ENCODE measurements at places on chromosomes 2 and 18.

DNA sequence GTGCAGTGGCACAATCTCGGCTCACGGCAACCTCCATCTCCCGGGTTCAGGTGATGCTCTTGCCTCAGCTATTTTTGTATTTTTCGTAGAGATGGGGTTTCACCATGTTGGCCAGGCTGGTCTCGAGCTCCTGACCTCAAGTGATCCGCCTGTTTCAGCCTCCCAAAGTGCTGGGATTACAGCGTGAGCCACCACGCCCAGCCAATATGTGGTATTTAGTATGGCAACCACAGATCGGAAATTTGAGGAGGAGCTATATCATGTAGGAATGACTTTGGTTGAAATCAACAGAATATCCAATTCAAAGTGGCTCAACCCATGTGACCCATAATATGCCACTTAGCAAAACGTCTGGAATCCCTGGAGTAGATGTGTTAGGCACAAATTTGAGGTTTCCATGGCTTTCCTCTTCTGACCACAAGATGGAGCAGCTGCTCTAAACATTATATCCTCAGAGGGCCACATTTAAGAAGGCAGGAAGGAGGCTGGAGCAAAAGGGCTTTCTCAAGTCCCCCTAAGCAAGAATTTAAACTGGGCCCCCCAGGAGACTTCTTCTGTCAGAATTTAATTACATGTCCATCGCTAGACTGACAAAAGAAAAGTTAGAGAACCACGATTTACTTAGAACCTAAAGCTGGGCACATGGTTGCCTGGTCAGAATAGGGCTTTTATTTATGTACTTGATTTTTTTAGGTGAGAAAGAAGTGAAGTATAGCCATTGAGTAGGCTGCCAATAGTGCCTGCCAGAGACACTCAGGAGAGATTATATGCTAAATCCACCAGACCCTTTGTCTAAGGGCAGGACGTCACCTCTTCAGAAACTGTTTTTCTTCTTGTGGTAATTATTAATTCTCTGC, 49.6 kb upstream of the ITSN2 start:
- peak; percentile 70 for DNase-seq

- DNase-seq: no peak
Measured at GRCh38 chr2:39510140-39510539, 73.1 kb upstream of the MAP4K3 start.

DNA sequence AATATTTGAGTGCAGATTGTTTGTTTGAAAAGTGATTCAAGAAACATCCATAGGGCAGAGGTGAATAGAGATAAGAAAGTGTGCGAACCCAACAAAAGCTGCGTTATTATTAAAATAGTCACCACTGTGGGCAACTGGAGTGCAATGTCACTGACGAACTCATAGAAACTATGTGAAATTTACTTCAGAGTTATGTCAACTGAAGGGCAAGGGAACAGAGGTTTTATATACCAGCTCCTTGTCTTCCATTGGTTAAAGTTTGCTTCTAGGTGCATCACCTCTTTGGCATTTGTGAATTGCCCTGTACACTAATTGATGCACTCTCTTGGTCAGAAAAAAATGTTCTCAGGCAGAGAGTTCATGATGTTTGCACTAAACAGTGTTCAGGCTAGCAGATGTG, 110.5 kb upstream of the NYAP2 start:
- no peak for DNase-seq

DNA sequence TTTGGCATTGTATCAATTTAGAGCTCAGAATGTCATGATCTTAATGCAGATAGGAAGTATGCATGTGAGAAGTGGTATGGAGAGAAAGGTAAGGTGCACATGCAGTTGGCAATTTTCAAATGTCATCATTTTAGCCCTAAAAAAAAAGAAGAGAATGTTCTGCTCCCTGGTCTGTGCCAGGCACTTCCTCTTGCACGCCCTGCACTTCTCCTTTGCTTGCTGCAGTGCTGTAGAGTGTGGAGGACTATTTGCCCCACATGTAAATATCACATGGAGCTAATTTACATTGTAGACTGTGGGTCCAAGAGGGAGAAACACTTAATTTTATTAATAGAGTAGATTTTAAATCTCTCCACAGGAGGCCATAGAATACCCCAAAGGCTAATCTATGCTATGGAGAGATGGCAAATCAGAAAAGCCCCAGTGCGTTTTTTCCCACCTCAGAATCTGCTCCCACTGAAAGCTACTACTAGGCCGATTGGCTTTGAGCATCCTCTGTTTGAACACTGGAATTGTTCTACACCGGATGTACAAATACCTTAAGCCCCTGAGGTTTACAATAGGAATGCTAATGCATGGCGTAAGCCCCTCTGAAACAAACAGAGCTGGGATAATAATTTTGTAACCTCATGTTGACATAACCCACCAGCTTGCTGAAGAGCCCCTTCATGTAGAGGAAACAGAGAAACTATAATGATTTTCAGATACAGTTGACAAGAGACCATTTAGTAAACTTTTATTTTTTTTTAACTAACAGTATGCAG, 137.2 kb upstream of the KLHL14 start:
- DNase-seq: no peak

GRCh38 chr2:161273038-161273760, 35.0 kb upstream of the PSMD14 start:
- DNase-seq: peak; percentile 50

GRCh38 chr2:218879776-218880101, 913 bp upstream of the WNT10A start:
- DNase-seq: no peak

- DNase-seq: no peak
Measured at GRCh38 chr2:48851161-48851560, 95.6 kb upstream of the LHCGR start.

DNA sequence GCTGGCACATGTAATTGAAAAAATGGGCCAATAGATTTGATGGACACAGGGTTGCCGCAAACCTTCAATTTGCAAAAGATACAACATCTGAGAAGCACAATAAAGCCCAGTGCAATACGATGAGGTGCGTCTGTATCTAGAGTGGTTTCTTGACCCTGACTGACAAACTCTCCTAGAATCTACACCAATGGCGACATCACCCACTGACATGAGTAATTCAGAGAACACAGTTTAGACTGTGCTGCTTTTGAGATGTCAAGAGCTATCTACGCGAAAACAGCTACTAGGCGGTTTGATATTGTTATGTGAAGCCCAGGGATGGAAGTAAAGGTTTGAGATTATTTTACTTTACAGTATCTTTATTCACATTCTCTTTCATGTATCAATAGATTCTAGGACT, 104.9 kb downstream of the EIPR1 start:
- no peak for DNase-seq

DNA sequence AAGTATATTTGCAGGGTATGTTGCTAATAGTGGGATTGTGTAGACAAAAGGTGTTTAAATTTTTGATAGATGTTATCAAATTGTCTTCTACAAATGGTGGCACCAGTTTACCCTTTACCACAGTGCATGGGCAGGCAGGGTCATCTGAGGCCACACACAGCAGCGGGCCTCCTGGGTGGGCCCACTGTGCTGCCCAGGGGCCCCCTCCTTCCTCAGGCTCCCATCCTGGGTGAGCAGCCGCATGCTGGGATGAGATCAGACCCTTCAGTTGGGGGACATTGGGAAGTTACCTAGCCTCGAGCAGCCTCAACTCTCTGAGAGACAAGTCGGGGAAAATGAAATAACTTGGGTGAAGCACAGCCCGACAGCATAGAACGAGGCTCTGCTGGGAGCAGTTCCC, 9.7 kb downstream of the MYO7B start:
- DNase-seq: no peak

- no peak for DNase-seq
Measured at GRCh38 chr2:181378491-181378890, 78.7 kb upstream of the ITGA4 start.

DNA sequence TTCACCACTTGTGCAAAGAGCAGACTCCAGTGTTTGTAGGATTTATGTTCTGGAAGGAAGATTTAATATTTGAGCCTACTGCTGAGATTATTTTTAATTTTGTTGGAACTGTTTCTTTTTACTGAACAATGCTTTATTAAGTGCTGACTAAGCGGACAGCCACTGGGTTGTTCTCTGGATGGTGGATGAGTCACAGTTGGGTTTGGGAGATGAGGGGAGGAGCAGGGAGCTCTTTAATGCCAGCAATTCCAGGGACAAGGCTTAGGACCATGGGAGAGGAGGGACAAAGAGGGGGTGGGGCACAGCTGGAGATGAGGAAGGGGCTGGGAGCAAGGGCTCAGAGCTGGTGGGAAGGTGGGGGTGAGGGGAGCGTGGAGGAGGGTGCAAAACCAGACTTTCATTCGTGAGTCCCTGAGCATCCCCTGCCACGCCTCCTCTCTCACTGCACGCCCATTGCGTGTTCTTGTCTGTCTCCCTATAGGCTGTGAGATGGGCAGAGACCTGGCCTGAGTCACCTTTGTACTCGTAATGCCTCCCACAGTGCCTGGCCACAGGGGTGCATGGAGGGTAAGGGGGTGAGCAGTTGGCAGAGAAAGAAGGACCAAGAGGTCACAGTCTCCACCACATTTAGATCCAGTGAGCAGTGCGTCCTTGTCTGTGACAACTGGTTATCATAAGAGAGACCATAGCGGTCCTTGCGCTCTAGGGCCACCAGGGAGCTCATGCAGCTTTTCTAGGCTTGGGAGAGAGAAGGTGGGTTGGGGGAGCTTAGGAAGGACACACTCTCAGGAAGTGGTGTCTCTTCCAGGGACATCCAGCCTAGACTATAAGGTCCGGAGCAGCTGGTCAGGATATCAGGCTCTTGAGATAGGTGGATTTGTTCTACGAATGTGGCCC, 18.4 kb downstream of the SLC4A3 start:
- no peak for DNase-seq

- no peak for DNase-seq
Measured at GRCh38 chr2:217282531-217282930, 422.7 kb upstream of the TNP1 start.

- DNase-seq: no peak
Measured at GRCh38 chr2:6922201-6922656, 5.0 kb downstream of the RNF144A start.

DNA sequence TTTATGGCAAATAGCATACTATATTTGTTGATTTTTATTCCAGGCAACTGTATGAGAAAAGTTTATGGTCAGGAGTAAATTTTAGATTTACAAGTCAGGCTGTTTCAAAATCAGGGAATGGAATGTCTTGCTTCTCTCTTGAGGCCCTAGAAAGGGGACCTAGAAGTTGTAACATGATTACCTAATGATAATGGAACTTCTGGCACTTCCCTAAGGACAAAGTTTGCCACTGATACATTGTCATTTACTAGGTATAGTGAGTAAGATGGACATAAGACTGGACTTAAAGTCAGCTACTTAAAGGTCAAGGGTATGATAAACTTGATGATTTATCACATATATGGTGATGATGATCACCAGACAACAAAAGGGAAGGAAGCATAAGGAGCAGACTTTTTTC, 103.3 kb upstream of the VRK2 start:
- no peak for DNase-seq

DNA sequence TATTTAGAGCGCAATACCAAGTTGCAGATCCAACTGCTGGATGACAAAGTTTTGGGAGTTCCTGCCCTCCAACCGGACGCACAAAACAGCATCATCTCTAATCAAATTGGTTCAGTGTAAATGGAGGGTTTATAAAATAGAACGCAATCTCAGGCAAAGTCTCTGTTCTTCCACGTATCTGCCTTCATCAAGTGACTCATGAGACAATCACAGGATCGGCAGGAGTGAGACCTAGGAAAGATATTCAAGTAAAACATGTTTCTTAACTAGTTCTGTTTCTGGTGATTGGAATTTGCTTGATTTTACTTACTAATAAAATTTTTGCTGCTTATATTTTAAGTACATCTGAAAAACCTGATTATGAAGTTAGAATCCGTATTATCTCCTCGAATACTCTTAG, 7.6 kb downstream of the FZD5 start:
- DNase-seq: no peak

DNA sequence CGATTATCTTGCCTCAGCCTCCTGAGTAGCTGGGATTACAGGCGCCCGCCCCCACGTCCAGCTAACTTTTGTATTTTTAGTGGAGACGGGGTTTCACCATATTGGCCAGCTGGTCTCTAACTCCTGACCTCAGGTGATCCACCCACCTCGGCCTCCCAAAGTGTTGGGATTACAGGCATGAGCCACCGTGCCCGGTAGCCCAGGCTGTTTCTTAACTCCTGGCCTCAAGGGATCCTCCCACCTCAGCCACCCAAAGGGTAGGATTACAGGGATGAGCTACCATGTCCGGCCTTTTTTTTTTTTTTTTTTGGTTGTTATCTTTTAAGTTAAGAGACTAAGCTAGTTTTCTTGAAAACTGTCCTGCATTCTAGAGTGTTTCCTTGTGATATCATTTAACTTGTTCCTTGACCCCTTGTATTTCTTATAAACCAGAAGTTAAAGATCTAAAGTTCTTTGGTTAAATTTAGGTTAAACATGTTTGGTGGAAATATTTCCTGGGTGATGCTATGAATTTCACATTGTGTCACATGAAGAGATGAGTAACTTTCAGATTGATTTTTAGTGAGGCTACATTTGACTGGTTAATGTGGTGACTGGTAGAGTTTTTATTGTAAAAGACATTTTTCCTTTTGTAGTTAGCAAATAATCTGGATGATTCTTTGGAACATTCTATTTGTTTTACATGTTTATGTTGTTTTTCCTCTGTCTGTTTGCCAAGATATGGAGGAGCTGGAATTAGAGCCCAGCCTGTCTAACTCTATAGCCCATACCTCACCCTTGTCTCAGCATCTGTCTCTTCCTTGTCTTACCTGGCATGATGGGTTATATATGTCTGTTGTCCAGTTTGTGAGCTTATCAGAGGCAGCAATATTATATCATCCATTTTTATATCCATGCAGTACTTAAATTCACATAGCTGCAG, 5.2 kb downstream of the NCAPH start:
- no peak for DNase-seq

- no peak for DNase-seq
Measured at GRCh38 chr2:225740086-225740485, 340.6 kb downstream of the NYAP2 start.

GRCh38 chr18:31680831-31681568, 3.4 kb downstream of the B4GALT6 start:
- no peak for DNase-seq

- no peak for DNase-seq
Measured at GRCh38 chr2:102149644-102150455, 7.3 kb downstream of the IL1R1 start.

DNA sequence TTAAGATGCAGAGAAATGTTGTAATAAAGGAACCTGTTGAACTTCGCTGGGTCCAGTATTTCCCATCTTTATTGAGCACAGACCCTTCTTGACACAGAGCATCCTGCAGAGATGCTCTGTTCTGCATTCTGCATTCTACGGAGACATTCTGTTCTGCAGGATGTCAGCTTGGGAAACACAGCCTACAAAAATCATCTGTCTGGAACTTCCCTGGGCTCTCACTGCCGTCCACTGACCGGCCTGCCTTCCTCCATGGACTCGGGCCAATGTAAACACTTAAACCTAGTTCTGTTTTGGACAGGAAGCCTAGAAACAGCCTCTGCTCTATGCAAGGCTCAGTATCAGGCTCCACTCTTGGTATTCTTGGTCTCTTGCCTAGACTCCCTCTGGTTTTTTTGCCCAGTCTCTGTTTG, 90.0 kb upstream of the PPP1CB start:
- no peak for DNase-seq

- no peak for DNase-seq
Measured at GRCh38 chr2:160893581-160893980, 266.6 kb upstream of the TANK start.
